Suppressor macrophage treated with lipopolysaccharide for 1 hour (primary cell): ENCODE measurements at places on chromosomes 5 and 9.

DNA sequence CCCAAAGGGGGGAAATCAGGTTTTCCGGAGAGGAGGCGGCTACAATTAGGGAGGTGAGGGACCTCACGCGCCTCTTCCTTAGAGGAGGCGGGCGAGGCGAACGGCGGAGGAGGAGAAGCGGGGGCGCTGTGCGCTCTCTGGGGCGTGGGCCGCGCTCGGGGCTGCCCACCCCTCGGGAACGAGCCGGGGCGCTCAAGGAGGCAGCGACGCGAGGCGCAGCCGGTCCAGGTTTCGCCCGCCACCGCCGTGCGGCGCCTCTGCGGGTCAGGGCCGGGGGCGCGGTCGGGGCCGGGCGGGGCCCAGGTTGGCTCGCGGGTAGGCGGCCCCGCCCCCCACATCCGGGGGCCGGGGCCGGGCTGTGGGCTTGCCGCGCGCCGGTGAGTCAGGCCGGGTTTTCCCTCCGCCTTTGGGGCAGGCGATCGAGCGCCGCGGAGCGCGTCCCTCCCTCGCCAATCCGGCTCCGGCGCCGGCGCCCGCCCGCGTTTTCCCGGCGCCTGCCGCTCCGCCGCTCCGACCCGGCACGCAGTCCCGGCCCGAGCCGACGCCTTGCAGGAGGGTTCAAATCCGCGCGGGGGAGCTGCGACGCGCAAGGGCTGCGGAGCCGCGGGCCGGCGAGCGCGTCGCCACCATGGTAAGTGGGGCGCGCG is at the start of gene N4BP3:
TSS of gene N4BP3 (plus strand) at position 392 of the 647 bp plus-strand sequence. CDS start 6,052 bp downstream, outside the sequence.
- DNase-seq, result peak; percentile 77

DNA sequence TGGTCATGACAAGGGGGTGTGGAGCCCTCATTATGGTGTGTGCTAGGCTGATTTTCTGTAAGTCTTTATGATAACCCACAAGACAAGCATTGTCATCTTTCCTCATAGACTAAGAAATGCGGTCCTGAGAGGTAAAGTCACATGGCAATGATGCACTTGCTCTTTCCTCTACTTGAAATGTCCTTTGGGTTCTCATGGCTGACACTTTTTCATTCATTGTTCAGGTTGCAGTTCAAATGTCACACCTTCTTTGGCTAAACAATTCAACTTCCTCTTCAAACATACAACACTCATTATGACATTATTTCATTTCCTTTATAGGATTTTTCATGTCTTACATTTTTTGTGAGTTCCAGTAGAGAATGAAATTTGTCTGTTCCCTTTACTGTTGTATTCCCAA is 323.6 kb upstream of the PRR16 start:
- DNase-seq, result peak; percentile 49

DNA sequence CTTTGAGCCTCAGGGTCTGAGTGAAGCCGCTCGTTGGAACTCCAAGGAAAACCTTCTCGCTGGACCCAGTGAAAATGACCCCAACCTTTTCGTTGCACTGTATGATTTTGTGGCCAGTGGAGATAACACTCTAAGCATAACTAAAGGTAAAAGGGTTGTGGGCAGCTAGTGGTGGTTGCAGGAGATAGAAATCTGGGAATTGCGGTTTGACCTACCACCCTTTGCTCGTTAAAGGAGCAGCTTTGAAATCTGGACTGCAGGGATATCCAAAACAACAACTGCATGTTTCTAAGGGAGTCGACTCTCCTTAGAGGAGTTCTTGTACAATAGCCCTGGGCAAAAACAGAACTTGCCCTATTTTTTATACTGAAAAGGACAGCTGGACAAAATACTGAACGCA is 19.0 kb downstream of the ABL1 start:
- no peak for DNase-seq

GRCh38 chr9:129569502-129570449 is 51.1 kb downstream of the C9orf50 start:
- no peak for DNase-seq

DNA sequence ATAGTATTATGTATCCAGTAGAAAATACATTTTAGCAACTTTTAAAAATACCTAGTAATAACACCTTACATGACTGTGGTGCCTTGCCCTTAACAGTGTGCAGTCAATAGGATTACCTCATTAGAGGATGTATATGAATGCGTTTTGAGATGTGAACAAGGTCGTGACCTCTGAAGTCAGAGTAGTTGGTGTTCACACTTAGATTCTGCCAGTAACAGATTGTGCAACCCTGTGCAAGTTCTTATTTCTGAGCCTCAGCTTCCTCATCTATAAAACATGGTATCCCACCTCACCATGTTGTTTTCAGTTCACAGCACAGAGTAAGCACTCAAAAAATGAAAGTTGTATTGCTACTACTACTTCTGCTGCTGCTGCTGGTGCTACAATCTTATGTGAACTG is 347.3 kb downstream of the KDM4C start:
- DNase-seq, result peak; percentile 22

GRCh38 chr5:14998491-14998890 is 126.9 kb upstream of the ANKH start:
- peak; percentile 66 for DNase-seq

GRCh38 chr5:169116961-169117461 is 183.9 kb downstream of the SLIT3 start:
- no peak for DNase-seq

GRCh38 chr9:109449036-109449798 is 48.9 kb downstream of the PTPN3 start:
- DNase-seq, result no peak

GRCh38 chr5:68347536-68347935 is 132.0 kb downstream of the PIK3R1 start:
- DNase-seq, result peak; percentile 63
